ENCODE measurements at places on chromosomes 6 and 20. TPM values are rescaled to one million over a fixed set of nuclear protein-coding genes. Genes with fewer than 3 reads are reported as not detected.

The C6orf141 gene
- not detected for polyA plus RNA-seq

The LGSN gene
- not detected for polyA plus RNA-seq

The SLC52A3 gene
- not detected for polyA plus RNA-seq

The CTAGE9 gene
- not detected for polyA plus RNA-seq

The MOG gene
- not detected for polyA plus RNA-seq

The RAB32 gene
- polyA plus RNA-seq = 429 TPM

The NR2E1 gene
- polyA plus RNA-seq = not detected

The OPRM1 gene
- not detected for polyA plus RNA-seq

The TBC1D32 gene
- 0.64 TPM for polyA plus RNA-seq
